Right ventricle myocardium superior (tissue), 1 donor: ENCODE measurements at places on chromosomes 13 and 19. TPM values are rescaled to one million over a fixed set of nuclear protein-coding genes. Genes with fewer than 3 reads are reported as not detected.
A peak's percentile ranks its signal among the peaks of the same experiment; 100 is the strongest.

- DNase-seq = no peak
Observed at GRCh38 chr13:28299916-28300315, 161.6 kb downstream of the PAN3 start.

DNA sequence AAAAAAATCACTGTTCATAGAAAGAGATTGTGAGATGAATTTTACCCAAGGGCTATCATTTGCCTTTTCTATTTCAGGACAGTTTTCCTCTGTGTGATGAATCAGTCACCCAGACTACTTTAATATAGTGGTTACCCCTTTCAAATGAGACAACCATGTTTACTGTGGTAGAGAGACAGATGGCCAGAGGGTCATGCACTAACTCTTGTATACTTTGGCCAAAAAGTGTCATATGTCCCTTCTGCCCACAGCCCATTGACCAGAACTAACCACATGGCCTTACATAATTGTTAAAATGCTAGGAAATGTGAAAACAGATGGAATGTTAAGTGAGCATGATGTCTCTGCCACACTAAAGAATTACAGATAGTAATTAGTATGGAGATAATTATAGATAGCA, 498.7 kb downstream of the DACH1 start:
- DNase-seq = no peak

DNA sequence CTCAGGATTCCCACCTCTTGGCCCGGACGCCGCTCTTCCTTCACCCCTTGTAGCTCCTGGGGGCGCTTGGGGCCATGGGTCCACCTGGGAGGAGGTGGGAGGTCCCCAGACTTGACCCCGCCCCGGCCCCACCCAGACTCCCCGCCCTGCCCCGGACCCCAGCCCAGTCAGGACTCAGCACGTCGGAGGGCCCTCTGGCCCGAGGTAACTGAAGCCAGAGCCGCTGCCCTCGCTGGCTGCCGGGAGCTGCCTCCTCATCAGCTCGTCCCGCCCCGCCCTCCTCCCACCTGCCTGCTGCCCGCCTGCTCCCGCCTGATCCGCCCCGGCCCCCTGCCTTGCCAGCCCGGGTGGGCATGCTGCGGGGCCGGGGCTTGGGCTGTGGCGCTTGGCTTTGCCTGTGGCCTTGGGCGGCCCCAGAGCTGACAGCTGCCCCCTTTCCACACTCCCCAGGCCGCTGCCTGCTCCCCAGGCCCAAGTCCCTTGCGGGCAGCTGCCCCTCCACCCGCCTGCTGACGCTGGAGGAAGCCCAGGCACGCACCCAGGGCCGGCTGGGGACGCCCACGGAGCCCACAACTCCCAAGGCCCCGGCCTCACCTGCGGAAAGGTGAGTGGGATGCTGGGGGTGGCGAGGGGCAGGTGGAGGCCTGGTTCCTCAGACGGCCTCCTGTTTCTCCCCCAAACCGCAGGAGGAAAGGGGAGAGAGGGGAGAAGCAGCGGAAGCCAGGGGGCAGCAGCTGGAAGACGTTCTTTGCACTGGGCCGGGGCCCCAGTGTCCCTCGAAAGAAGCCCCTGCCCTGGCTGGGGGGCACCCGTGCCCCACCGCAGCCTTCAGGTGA, 9.4 kb downstream of the ARHGAP33 start:
- DNase-seq = peak; percentile 36

DNA sequence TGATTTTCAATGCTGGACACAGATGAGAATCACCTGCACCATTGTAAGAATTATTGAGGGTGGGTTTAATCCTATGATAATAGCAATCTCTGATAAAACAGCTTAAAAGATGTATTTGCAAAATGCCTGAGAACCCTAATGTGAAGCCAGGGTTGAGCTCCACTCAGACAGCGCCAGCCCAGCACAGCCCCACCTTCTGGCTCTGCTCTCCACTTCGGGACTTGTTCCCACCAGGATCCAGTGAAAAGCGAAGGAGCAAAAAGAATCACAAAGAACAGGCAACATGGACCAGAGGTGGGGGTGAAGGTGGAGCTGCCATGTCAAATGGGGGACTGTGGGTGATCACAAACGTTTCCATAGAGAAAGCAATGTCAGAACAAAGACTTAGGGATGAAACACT, 18.6 kb upstream of the ZNF816 start:
- no peak for DNase-seq

CYSLTR2 gene
- total RNA-seq = 9.3 TPM

ZNF222 gene
- total RNA-seq = 2.9 TPM

GRCh38 chr13:20461860-20462532, 63.7 kb downstream of the CRYL1 start:
- no peak for DNase-seq

DNA sequence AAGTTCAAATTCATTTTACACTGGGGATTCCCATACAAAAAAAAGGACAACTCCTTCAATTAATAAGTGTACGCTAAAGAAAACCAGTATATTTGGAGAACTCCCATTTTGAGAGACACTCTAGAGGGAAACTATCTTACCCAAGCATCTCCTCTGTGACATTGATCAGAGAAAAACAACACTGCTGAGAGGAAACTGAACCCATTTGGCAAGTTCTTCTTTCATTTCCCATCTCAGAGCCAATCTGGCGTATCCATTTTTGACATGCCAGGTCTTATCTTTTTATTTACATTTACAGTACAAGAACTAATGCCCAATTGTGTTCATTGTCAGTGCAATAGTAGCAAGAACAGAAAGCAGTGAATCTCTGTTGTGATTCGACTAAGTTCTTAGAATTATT, 30.1 kb downstream of the LIG4 start:
- no peak for DNase-seq

DNA sequence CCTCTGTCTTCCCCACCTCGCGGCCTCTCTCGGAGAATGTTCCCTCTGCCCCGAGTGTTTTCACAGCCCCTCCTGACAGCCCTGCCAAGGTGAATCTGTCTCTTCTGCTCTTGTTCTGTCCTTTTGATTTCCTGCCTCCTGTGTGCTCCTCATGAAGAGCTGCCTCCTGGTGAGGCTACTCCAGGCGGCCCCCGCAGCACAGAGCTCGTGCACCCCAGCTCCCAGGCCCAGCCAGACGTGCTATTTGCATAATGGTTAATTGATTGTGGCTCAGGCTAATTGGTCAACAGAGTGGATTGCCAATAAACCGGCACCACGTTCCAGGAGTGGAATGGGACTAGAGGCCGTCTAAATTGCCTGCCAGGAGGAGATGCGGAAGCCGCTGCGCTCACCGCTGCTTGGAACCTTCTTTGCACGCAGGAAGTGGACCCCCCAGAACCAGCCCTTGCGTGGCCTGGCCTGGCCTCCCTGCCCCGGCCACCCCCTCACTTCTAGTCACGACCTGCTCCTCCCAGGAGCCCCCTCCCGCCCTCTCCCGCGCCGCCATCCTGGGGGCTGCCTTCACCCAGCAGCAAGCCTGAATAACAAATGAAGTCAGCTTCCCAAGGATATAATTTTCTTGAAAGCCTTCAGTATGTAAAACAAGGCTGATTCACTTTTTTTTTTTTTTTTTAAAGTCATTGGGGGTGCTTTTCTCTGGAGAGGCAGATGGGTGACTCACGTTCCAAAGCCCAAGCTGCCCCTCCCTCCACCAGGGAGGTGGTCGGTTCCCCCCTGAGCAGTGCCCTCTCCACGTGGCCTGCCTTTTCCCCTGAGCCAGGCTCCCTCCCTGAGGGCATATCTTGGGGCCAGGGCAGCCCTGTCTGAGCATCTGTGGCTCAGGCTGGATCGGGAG, 144.0 kb downstream of the KDM4B start:
- no peak for DNase-seq

- DNase-seq = no peak
Observed at GRCh38 chr19:3251229-3251628, 26.8 kb downstream of the CELF5 start.

DNA sequence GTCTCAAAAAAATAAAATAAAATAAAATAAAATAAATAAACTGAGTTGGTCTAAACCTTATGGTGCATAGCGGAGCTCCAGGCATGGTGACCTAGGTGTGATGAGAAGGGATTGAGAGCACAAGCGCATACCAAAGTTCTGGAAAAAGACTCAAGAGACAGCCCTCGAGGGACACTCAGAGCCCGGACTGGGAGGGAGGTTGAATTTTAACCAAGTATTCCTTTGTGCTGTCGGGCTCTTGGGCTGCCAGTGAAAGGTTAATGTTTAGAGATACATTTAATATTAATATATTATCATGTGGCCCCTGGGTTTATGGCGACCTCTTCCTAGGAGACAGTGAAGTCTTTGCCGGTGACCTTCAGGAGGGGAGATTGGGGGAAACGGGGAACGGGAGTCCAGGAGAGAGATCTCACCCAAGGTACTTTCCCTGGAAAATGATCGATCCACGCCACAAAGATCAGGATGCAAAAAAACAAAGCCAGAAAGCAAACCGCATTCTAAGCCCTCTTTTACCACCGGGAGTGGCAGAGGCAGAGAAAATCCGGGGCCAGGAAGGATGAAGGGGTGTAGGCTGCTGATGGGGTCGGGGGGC, 1.6 kb downstream of the FUT6 start:
- DNase-seq = no peak

GRCh38 chr13:81637457-81637856, 1296.5 kb upstream of the SPRY2 start:
- no peak for DNase-seq
